ENCODE measurements at places on chromosomes 2 and 18. TPM values are rescaled to one million over a fixed set of nuclear protein-coding genes. Genes with fewer than 3 reads are reported as not detected.

The PIEZO2 gene
- total RNA-seq, result 43.7 TPM

The AOX1 gene
- 2.2 TPM for total RNA-seq

The EGR4 gene
- 0.36 TPM for total RNA-seq

The RAB27B gene
- total RNA-seq, result 1.3 TPM

The RRM2 gene
- 32.7 TPM for total RNA-seq

DNA sequence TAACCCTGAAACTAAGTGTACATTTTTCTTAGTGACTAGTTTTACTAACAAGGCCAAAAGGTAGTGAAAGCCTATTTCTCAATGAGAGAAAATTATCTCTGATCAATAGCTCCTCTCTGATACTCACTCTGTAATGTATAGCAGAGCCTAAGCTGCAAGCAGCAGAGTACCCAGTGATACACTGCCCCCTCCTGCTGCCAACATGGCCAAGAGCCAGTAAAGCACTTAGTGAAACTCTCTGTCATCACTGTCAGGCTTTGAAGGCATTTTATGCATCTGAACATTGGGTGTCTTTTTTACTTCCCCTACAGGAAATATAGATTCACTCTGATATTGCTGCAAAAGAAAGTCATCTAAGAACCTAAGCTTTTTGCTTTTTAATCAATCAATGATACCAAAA, 784.1 kb upstream of the CDH7 start:
- no peak overlapping the region for H3K4me3 ChIP-seq
- H3K27ac ChIP-seq, result peak overlapping the region; percentile 97
- no peaks in the 10 kb centered on the region for H3K27me3 ChIP-seq
- no peak for DNase-seq
- peaks cover 20% of the 10 kb centered on the region for H3K4me1 ChIP-seq

DNA sequence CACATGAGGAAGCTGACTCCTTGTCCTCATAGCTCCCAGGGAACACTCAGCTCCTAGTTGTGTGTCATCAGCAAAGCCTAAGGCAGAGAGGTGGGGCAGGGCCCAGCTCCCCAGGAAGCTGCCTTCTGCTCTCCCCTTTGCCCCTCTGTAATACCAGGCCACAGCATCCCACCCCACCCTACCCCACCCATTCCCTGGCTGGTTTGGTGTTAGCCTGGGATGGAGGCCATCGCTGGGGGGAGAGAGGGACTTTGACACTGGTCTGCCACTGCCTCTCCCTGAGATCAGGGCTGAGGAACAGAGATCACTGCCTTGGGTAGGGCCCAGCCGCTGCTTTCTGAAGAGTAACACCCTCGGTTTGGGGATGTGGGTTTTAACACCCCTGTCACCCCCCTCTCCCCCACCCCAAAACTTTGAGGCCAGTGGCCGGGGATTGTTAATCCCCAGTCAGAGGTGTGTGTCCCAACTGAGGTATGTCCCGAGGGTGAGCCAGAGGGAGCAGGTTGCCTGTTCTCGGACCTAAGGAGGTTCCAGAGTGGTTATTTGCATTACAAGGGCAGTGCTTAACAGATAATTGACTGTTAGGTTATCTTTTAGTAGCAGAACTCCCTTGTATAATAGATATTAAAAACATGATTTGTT, 41.4 kb downstream of the TET3 start:
- no peaks in the 10 kb centered on the region for H3K27me3 ChIP-seq
- no peak overlapping the region for H3K4me3 ChIP-seq
- peaks cover 7% of the 10 kb centered on the region for H3K36me3 ChIP-seq
- DNase-seq, result no peak

- peaks cover 88% of the 10 kb centered on the region for H3K4me1 ChIP-seq
- H3K4me3 ChIP-seq, result no peak overlapping the region
- no peaks in the 10 kb centered on the region for H3K27me3 ChIP-seq
Observed at GRCh38 chr2:6924101-6924923, 7.1 kb downstream of the RNF144A start.

DNA sequence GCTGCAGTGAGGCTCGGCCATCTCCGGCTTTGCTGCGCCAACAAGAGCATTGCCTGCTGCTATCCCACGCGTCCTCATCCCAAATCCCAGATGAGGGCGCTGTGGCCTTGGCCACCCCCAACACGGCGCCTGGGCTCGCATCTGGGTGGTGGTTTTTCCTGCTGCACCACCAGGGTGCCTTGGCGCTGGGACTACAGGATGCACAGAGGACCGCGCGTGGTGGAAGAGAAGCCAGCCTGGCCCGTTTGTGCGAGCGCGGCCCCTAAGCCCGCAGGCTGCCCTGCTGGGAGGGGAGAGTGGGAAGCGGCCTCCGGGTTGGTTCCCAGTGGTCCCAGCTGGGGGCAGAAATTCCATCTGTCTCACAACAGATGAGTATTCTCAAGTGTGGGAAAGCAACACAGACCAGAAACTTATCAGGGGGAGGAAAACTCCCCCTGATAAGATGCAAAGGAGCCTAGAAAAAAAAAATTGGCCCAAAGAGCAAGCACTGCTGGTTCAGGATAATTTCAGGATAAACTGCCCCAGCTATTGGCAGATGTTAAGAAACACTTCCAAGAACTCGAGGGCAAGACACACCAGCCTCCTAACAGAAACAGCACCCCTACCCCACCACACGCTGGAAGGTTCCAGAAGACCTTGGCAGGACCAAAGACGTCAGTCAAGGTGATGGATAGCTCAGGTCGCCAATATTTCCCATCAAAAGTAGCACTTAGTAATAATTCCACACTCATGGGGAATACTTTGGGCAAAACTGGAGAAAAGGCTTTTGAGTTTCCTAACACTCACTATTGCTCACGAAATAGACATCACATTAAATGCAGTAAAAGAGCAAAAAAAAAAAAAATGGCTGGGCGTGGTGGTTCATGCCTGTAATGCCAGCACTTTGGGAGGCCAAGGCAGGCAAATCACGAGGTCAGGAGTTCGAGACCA, 152.1 kb downstream of the PXDN start:
- no peak overlapping the region for H3K4me3 ChIP-seq
- DNase-seq, result no peak
- H3K4me1 ChIP-seq, result peaks cover 29% of the 10 kb centered on the region
- H3K27me3 ChIP-seq, result no peaks in the 10 kb centered on the region

DNA sequence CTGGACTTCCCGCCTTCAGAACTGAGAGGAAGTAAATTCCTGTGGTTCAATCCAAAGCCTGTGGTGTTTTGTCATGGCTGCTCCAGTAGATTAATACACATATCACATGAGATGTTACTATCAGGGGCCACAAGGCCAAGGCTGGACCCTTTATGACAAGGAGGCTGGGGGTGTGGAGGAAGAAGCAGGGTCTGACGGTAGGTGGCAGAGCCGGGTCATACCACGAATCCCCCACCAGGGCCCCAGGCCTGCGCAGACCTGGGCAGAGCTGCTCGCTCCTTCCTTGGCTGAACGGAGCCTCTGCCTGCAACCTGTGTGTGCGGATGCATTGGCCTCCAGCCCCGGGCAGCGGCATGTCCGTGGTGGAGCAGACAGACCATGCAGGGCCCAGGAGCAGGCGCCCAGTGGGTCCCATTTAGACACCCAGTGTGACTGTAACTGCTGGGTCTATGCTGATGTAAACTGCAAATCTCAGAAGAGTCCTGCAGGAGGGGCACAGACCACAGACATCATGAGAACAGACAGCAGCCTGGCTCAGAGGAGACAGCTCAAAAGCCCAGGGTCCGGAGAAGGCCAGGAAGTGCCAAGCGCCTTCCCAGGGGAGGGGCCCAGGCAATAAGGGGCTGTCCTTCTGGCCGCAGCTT, 155.2 kb downstream of the PXDN start:
- no peaks in the 10 kb centered on the region for H3K36me3 ChIP-seq
- H3K27me3 ChIP-seq, result no peaks in the 10 kb centered on the region
- peaks cover 36% of the 10 kb centered on the region for H3K4me1 ChIP-seq
- H3K4me3 ChIP-seq, result no peak overlapping the region

DNA sequence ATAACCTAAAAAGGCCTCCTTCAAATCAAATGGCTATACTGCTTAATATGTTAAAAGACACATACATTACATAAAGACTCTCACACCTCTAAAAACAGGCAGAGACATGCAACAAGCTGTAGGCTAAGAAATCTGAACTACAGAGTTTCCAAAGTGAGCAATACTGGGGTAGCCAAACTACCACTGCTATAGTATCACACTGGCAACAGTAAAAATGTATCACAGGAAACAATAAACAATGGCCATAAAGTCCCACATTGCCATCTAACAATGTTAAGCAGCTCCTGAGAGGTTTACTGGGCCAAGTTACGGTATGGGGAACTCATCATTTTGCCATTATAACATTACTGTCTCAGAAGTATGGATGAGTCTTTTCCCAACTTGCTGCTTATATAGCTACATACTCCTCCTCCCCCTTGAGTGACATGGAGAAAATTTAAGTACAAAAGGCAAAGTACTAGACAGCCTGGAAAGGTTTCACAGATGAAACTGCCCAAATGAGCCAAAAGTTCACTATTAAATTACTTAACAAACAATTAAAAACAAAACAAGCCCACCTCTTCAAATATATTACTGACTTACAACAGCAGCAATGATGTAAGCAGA, 50.3 kb downstream of the SS18 start:
- H3K27me3 ChIP-seq, result no peaks in the 10 kb centered on the region
- H3K4me3 ChIP-seq, result no peak overlapping the region
- peaks cover 17% of the 10 kb centered on the region for H3K36me3 ChIP-seq
- no peak for DNase-seq

DNA sequence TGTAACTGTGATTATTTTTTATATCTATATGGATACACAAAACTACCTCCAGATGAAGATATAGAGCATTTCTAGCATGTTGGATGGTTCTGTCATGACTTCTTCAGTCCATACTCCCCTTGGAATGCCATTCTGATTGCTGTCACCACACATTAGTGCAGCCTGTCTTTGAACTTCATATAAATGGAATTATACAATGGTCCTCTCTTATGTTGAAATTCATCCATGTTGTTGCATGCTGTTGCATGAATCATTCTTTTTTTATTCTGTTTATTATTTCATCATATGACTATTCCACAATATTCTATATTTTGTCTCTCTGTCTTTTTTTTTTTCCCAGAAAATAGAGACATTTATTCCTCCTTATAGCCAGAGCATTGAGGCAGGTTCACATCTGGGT, 74.1 kb downstream of the OSBPL6 start:
- no peak for DNase-seq
- H3K4me3 ChIP-seq, result no peak overlapping the region
- H3K27me3 ChIP-seq, result no peaks in the 10 kb centered on the region
- no peak overlapping the region for H3K27ac ChIP-seq
- no peaks in the 10 kb centered on the region for H3K36me3 ChIP-seq

DNA sequence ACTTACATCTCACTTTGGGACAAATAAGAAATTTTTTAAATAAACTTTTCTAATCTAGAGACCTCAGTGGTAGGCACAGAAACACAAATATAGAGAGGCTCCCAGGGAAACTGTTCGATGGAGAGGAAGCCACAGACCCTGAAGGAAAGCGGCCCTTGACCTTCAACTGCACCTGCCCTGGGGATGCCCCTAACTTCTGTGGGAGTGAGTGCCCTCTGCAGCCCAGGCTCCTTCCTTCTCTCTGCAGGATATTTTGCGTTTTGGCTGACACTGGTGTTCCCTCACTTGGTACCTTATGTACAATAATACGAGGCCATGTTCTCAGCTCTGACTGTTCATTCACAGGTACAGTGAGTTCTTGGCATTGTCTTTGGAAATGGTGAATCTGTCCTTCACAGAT, 64.8 kb upstream of the MAL start:
- no peak for DNase-seq
- H3K4me3 ChIP-seq, result no peak overlapping the region
- peaks cover 9% of the 10 kb centered on the region for H3K27me3 ChIP-seq
- no peak overlapping the region for H3K27ac ChIP-seq

GRCh38 chr2:119222863-119223520, 642 bp upstream of the STEAP3 start:
- no peak for DNase-seq
- no peaks in the 10 kb centered on the region for H3K36me3 ChIP-seq
- H3K27ac ChIP-seq, result no peak overlapping the region
- peak overlapping the region; percentile 51 for H3K4me3 ChIP-seq

DNA sequence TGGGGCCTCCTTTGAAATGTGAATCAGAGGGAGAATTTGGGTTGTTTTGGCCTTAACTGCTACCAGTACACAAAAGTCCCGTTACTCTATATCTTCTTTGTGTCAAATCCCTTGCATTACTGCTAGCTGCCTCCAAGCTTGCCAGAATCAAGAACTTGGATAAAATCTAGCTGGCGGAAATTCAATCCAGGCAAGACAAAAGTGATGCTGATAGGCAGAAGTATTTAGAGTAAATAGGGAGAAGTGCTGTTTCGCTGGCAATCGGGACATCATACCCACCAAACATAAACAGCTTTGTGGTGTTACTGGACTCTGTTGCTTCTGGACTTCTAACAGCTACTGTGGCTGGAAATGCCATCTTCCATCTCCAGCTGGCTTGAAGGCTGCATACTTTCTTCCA, 2.5 kb downstream of the IFIH1 start:
- no peak overlapping the region for H3K4me3 ChIP-seq
- peaks cover 11% of the 10 kb centered on the region for H3K27me3 ChIP-seq
- H3K36me3 ChIP-seq, result peaks cover 2% of the 10 kb centered on the region
- H3K27ac ChIP-seq, result no peak overlapping the region

GRCh38 chr2:66634784-66635183, 199.9 kb downstream of the MEIS1 start:
- no peak for DNase-seq
- H3K4me3 ChIP-seq, result no peak overlapping the region
- no peaks in the 10 kb centered on the region for H3K27me3 ChIP-seq
- no peak overlapping the region for H3K27ac ChIP-seq
- H3K4me1 ChIP-seq, result no peaks in the 10 kb centered on the region

DNA sequence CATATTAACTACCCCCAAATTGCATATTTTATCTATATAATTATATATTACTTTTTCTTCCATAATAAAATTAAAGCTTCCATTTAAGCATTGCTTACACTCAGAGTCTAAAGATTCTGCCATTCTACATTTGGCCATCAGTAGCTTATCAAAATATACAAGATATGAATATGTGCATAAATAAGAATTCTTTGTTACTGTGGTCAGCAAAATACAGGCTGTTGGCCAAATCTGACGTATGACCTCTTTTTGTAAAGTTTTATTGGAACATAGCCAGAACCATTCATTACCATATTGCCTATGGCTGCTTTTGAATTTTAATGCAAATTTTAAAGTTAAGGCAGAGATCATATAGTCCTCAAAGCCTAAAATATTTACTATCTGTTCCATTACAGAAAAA, 643.9 kb upstream of the VRK2 start:
- no peaks in the 10 kb centered on the region for H3K36me3 ChIP-seq
- H3K27me3 ChIP-seq, result no peaks in the 10 kb centered on the region
- H3K4me3 ChIP-seq, result no peak overlapping the region
- DNase-seq, result no peak
- peaks cover 5% of the 10 kb centered on the region for H3K4me1 ChIP-seq

Measured in mesothelial cell of epicardium (in vitro differentiated cells).